ENCODE measurements at places on chromosomes 2 and 18. TPM values are rescaled to one million over a fixed set of nuclear protein-coding genes. Genes with fewer than 3 reads are reported as not detected.

DNA sequence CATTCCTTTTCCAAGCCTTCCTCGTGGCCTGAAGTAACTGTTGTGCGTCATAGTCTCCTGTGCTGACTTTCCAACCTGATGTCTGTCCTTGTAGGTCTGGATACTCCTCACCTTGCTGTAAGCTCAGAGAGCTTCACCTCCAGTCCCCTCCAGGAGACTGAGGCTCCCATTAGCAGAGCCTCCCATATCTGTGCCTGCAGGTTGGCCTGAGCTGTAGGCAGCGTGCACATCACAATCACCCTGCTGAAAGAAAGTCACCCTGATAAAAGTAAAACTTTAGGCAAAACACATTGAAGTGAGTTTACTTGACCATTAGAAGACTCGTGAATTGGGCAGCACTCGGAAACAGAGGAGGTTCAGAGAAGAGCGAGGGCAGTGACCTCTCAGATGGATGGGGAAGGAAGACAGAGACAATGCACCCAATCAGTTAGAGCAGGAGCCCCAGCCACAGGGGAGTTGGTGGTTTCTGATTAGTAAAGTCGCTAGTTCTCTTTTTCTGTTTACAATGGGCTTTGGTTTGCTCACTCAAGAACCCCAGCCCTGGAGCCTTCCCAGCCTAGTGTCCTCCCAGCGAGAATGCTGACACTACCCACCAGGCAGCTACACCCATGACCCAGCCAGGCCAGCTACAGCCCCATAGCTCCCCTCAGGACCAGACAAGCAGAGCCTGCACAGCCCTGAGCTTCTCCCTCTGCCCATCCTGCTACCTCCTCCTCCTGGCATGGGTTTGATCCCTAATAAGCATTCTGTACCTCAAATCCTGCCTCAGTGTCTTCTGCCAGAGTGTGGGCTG lies 12.1 kb upstream of the TPO start:
- DNase-seq = no peak

DNA sequence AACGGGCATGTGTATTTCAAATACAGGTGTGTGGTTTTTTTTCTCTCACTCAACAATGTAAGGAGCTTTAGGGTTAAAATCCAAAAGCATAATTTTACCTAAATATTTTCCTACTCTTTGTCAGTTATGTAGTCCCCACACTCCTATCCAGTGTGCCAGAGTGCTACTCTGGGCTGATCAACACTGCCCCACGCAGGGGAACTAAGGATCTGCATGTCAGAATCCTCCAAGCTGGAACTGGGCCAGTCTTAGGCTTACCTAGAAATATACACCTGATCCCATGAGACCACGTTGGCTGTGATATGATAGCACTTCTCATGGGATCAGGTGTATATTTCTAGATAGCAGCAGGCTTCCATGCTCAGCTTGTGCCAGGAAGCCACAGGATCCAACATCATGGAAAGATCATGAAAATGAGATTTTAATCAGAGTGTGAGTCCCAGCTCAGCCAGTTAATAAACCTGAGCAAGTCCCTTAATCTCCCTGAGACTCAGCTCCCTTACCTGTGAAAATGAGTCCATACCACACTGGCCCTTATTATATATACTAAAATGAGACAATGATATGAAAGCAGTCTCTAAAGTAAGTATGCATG lies 29.7 kb downstream of the CCDC141 start:
- DNase-seq = peak; percentile 82

- DNase-seq = no peak
Observed at GRCh38 chr2:12363569-12363968, 353.2 kb upstream of the TRIB2 start.

GRCh38 chr2:61937886-61938285 lies 32.4 kb downstream of the COMMD1 start:
- no peak for DNase-seq

DNA sequence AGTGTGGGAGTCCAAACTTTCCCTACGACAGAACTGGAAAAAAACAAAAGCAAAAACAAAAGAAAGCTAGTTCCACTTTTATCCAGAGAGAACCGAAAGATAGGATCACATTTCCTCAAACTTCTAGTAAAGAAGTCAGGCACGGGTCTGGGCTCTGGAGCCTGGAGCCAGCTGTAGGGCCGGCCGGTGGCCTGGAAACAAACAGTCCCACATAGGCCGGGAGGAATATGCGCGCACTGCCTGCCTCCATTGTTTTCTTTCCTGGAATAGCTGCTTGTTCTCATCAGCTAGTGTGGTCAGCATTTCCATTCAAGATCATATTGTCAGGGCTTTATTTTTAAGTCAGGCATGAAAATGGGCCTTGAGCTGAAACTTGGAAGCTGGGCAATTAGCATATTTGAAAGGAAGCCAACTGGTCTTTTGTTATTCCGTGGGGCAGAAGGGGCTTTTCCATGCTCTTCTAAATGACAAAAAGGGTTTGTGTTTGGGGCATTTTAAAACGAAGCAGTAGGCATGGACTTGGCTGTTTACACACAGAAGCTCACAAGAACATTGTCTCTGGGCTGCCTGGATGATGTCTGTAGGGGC lies 58.7 kb upstream of the RFX8 start:
- DNase-seq = peak; percentile 63

DNA sequence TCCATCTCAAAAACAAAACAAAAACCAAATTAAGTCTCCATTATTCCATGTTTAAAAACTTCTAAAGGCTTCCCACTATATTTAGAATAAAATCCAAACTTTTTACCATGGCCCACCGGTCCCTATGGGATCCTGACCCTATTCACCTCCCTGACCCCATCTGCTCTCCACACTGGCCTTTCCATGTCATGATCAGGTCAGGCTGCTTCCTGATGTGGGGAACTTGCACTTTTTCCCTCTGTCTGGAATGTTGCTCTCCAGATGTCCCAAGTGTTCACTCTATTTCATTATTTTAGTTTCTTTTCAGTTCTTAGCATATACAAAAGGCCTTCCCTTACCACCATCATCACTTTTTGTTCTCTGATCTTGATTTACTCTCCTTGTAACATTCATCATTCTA lies 7.5 kb upstream of the MTA3 start:
- DNase-seq = no peak

DNA sequence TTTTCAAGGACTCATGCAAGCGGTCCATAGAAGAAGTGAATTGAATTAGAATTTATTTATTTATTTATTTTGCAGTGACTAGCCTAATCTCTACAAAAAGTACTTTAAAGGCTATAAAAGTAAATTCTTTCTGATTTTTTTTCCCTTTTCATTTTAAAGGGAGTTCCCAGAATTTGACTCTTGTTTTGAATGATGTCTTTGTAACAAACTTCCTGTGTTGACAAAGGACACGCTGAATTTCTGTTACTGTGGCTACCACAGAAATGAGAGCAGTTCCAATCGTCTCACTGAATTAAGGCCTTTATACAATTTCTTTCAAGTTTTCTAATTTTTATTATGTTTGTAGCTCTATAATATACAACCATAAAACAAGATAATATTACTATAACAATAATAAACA lies 46.3 kb upstream of the LPIN2 start:
- DNase-seq = no peak

GRCh38 chr2:46983065-46983801 lies 67.6 kb upstream of the MCFD2 start:
- DNase-seq = no peak

DNA sequence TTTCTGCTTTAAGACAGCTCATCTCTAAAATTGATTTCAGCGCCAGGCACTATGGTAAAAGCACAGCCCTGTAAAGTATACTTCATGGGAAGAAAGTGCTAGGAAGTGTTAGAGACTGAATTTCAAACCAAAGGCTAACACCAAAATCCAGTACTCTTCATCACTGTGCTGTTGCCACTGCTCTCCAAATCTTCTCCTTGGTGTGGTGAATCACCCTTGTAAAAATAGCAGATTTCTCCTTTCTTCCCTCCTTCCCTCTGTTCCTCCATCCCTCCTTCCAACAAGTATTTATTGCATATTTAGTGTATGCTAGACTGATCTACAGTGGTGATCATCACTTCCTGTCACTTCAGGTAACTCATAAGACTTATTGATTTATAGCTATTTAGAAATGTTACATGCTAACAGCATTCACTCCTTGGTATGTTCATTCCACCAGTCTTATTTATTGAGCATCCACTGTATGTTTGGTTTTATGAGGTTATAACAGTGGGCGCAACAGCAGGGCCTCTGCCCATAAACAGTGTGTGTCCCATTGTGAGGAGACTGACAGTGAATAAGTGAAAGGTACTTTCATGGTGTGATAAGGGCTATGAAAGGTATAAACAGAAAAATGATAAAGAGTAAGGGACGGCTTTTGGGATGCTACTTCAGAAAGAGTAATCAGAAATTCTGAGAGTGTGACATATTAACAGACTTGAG lies 20.0 kb downstream of the KDM3A start:
- no peak for DNase-seq

GRCh38 chr2:109530712-109531111 lies 83.1 kb downstream of the SEPTIN10 start:
- no peak for DNase-seq

GRCh38 chr18:58496231-58496630 lies 132.7 kb downstream of the ALPK2 start:
- no peak for DNase-seq

GRCh38 chr18:2901423-2901985 lies 54.7 kb downstream of the EMILIN2 start:
- no peak for DNase-seq

DNA sequence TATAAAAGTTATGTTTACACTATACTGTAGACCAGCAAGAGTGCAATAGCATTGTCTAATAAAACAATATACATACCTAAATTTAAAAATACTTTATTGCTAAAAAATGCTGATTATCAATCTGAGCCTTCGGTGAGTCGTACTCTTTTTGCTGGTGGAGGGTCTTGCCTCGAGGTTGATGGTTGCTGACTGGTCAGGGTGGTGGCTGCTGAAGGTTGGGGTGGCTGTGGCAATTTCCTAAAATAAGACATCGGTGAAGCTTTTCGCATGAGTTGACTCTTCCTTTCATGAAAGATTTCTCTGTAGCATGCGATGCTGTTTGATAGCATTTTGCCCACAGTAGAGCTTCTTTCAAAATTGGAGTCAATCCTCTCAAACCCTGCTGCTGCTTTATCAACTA lies 2.4 kb downstream of the TIGD1 start:
- no peak for DNase-seq

DNA sequence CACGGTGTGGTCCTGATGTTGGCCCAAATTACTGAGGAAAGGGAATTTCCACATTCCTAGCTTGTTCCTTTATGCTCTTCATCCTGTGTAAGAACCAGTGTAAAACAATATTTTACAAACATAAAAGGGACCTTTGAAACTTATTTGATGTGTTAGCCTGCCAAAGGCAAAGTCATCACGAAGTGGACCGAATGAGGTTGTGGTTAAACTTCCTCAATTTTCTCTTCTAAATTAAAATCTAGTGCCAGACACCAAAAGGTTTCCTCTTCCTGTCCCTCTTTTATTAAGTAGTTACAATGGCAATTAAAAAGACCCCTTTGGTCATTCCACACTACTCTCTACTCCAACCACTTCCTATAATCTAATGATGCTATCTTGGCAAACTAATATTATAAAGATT lies 279.8 kb downstream of the AFF3 start:
- DNase-seq = no peak

DNA sequence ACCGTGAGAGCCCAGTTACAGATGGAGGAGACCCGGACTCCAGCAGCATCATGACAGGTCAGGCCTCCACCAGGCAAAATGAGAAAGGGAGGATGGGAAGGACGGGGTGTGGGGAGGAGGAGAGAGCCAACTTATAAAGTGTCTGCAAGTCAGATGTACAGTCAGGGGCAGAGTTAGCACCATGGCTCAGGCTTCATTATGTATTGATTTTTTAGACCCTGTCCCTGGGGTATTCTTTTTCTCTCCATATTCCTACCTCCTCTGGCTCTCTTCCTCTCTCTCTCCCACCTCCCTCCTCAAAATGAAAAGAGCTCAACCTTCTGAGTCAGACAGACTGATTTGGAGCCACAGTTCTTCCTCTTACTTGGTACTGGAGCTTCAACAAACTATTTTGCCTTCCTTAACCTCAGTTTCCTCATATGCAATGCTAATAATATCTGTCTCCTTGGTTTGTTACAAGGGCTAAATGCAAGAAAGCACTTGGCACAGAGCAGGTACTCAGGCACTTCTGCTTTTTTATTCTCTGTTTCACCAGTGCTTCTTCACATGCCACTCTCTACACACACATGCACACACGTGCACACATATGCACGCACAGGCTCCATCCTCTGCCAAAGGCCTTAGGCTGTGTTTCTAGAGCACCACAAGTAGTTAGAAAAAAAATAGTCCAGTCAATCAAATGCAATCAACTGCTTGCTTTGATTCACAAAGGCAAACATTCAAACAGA lies 92.3 kb upstream of the PKDCC start:
- DNase-seq = no peak

GRCh38 chr2:85560812-85561279 lies 447 bp downstream of the GGCX start:
- DNase-seq = no peak

DNA sequence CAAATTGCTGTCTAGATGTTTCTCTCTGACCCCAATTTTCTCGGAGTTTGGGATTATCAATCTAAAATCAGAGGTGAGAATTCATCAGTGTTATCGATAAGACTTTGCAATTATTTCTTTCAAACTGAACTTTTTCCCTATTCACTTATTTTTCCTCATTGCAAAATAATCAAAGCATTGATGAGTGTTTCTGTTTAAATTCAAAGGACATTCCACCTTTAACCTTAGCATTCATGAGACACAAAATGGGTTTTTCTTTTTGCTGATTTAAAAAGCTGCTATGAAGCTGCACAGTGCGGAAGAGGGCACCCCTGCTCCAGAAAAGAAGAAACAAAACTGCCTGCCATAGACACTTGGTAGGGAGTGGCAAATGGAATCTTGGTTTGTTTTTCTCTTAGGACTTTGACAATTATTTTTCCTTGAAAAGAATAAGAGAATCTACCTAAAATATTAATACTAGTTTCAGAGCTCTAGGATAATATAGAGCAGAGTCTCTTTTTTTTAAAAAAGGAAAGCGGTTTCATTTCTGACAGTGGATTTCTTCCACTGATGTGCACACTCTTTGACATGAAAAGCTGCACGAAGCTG lies 203.4 kb downstream of the TGIF1 start:
- no peak for DNase-seq

- no peak for DNase-seq
Observed at GRCh38 chr2:215521031-215521430, 85.2 kb upstream of the FN1 start.

GRCh38 chr2:181396256-181397123 lies 60.7 kb upstream of the ITGA4 start:
- no peak for DNase-seq

GRCh38 chr18:62846313-62846712 lies 131.0 kb downstream of the PHLPP1 start:
- no peak for DNase-seq

The ARHGAP25 gene
- 2.0 TPM for polyA plus RNA-seq

The UPP2 gene
- polyA plus RNA-seq = not detected

The GBX2 gene
- polyA plus RNA-seq = 0.87 TPM

The SNX17 gene
- 32.6 TPM for polyA plus RNA-seq

The TWIST2 gene
- 7.0 TPM for polyA plus RNA-seq

The TM4SF20 gene
- 0.12 TPM for polyA plus RNA-seq

The PNPT1 gene
- 31.1 TPM for polyA plus RNA-seq

The RUFY4 gene
- 0.89 TPM for polyA plus RNA-seq

The IL36A gene
- polyA plus RNA-seq = not detected

The IL1A gene
- polyA plus RNA-seq = 0.65 TPM

The RPL31 gene
- polyA plus RNA-seq = 3,213 TPM

All from GM23338 (cell line).